ENCODE measurements at places on chromosomes 5 and 9. TPM values are rescaled to one million over a fixed set of nuclear protein-coding genes. Genes with fewer than 3 reads are reported as not detected.

GRCh38 chr5:111742177-111742994 lies 14.6 kb downstream of the NREP start:
- H3K4me3 ChIP-seq: no peak overlapping the region
- no peaks in the 10 kb centered on the region for H3K36me3 ChIP-seq
- DNase-seq: peak; percentile 56
- no peaks in the 10 kb centered on the region for H3K4me1 ChIP-seq

GRCh38 chr9:71353720-71354119 lies 232.3 kb upstream of the TRPM3 start:
- DNase-seq: no peak
- H3K27ac ChIP-seq: no peak overlapping the region
- no peak overlapping the region for H3K4me3 ChIP-seq
- no peaks in the 10 kb centered on the region for H3K4me1 ChIP-seq
- H3K36me3 ChIP-seq: no peaks in the 10 kb centered on the region

- no peak overlapping the region for H3K4me3 ChIP-seq
- no peaks in the 10 kb centered on the region for H3K36me3 ChIP-seq
- H3K4me1 ChIP-seq: peaks cover 13% of the 10 kb centered on the region
- H3K27me3 ChIP-seq: no peaks in the 10 kb centered on the region
- no peak for DNase-seq
- H3K27ac ChIP-seq: no peak overlapping the region
Measured at GRCh38 chr5:5432020-5432707, 9.7 kb downstream of the ICE1 start.

- no peak for DNase-seq
- H3K4me3 ChIP-seq: peak overlapping the region; percentile 91
- peak overlapping the region; percentile 81 for H3K27ac ChIP-seq
- H3K4me1 ChIP-seq: peaks cover 3% of the 10 kb centered on the region
- no peaks in the 10 kb centered on the region for H3K27me3 ChIP-seq
Measured at GRCh38 chr5:72847439-72847838, 31.0 kb downstream of the TNPO1 start.

GRCh38 chr5:170289764-170290163 lies 7.8 kb downstream of the LCP2 start:
- H3K36me3 ChIP-seq: no peaks in the 10 kb centered on the region
- H3K4me3 ChIP-seq: no peak overlapping the region
- H3K4me1 ChIP-seq: no peaks in the 10 kb centered on the region

DNA sequence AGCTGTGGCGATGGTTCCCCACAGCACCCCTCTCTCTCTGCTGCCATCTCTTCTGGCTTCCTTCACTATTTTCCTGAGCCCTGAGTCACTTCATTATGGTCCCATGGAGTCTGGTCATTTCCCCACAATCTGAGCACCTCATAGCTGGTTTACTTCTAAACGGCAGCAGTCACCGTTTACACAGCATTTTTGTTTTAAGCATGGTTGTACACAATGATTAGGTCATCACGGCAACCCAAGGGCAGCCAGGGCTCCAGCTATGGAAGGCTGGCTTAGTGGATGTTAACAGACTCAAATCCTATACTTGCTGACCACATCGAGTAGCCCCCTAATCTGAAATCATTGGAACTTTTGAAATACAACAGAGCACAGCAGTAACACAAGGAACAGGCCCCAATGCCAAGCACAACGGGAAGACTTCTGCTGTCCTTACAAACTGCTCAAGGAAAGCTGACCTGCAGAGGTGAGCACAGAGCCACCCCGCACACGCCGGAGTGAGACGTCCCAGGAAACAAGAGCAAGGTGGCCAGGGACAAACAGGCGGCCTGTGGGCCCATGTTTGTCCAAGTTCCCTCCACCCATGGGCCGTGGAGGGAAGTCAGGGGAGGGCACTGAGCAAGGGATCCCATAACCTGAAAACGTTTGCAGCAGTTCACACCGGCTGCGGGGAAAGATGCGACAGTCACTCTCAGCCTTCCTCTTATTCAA lies 22.9 kb downstream of the CAMSAP1 start:
- no peaks in the 10 kb centered on the region for H3K36me3 ChIP-seq
- H3K4me1 ChIP-seq: peaks cover 7% of the 10 kb centered on the region

ARHGEF37 gene
- total RNA-seq: 4.6 TPM

TIFAB gene
- not detected for total RNA-seq

COL15A1 gene
- total RNA-seq: 160 TPM
